Stimulated activated CD4-positive, alpha-beta T cell treated with anti-CD3 and anti-CD28 coated beads, Interleukin-1b, Interleukin-23, amount 100 ng/mL, for 1 hour (primary cell): ENCODE measurements at places on chromosomes 16 and 17.

DNA sequence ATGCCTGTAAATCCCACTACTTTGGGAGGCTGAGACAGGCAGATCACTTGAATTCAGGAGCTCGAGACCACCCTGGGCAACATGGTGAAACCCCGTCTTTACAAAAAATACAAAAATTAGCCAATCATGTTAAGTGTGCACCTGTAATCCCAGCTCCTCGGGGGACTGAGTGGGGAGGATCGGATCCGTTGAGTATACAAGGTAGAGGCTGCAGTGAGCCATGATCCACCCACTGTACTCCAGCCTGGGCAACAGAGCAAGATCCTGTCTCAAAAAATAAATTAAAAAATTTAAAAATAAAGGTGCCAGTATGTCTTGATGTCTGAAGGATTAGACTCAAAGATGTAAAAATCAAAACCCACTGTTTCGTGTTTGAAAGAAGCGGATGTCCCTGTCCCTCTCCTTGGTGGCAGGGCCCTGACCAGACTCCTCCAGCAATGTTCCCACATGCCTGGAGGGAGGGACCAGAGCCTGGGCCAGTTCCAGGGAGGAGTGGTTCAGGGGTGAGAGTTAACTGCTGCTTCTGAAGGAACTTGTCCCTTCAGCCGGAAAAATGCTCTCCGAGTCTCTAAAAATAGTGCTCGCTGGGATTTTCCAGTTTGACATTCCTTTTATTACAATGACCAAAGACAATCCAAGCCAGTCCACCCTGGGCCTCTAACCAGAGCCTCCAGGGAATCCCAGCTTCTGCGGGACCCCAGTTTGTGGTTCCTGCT is 9.4 kb upstream of the CMTM4 start:
- no peak for DNase-seq

GRCh38 chr17:68794636-68795434 is 160.4 kb downstream of the ABCA8 start:
- DNase-seq: no peak

GRCh38 chr16:87342978-87343752 is 26.0 kb upstream of the C16orf95 start:
- DNase-seq: no peak

DNA sequence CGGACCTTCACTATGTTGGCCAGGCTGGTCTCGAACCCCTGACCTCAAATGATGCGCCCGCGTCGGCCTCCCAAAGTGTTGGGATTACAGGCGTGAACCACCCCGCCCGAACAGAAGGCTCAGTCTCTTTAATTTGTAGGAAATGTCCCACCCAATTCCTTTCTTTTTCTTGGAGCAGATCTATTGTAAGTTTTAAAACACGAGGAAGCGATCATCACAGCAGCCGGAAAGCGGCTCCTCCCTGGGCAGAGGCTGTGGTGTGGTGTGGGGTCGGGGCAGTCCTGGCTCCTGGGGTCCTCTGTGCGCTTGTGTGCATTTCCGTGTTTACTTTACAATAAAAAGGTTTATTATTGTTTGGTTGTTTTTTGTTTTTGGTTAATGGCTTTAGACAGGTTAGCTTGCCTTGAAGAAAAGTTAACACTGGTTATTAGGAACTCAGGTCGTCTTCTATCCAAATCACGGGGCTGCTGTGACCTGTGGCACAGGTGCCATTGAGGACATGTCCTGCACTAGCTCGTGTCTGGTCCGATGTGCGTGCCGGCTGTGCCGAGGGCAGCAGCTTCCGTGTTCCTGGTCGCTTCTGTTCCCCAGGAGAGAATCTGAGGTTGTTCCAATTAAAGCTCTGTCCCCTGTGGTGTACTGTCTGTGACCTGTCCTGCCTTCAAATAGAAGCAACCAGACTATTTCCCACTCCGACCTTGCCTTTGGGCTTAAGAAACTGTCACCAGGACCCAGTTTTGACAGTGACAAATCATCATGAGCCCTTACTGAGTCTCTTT is 83.1 kb downstream of the SEC14L1 start:
- no peak for DNase-seq

DNA sequence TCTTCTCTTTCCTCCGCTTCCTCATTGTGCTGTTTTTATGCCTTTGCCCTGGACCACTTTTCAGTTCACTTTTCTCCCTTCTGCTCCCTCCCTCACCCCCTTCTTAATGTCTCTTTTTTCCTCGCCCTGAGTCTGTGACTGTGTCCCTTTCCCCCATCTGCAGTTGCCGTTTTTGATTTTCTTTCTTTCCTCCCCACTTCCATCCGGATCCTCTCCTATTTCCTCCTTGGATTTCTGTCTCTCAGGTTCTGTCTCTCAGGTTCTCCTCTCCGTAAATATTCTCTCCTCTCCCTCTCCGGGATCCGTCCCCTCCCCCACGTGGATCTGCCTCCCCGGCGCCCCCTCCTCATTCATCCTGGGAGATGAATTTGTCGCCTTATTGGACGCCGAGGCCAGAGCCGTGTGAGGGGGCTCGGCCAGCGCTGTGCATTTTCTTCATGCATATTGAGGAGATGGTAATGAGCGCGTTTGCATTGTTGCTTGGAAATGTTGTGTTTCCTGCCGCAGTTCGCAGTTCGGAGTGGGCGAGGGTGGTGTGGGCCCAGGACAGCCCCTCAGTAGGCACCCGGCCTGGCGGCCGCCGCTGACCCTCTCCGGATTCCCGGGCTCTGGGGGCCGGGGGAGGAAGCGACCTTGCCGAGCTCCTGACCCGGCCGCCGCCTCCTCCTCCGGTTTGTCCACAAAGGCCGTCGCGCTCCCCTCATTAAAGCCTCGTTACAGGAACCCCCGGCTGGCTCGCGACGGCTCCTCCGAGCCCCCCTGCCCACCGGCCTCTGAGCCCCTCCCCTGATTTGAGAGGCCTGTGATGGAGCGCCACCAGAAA is 4.5 kb upstream of the IRX3 start:
- no peak for DNase-seq

DNA sequence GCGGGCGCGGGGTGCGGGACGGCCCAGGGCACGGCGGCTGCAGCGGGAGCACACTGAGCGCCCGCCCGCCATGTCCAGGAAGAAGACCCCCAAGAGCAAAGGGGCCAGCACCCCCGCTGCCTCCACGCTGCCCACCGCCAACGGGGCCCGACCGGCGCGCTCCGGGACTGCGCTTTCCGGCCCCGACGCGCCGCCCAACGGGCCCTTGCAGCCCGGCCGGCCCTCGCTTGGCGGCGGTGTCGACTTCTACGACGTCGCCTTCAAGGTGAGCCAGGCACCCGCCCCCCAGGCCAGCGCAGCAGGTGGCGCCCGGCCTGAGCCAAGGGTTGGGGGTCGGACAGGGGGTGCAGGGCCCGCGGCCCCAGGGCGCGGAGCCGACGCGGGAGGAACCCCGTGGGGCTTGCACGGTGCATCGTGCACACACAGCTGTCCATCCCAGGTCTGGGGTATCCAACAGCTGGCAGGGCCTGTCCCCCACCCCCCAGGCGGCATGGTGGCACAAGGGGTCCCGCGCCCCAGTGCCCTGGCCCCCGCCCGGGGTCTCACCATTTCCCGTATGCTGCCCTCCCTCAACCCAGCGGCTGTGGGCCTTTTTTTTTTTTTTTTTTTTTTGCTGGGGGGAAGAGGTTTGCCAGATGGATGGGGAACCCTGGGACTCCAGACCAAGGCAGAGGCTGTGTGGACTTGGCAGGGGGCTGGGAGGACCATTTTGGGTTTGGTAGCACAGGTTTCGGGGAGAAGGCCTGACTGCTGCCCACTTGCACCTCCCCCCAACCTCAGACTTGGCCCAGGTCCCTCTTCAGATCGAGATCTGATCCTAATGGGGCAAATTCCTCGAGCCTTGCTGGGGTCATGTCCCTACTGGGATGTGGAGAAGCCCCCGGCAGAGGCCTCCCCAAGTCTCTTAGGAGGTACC is 547 bp downstream of the RAB26 start:
- no peak for DNase-seq

DNA sequence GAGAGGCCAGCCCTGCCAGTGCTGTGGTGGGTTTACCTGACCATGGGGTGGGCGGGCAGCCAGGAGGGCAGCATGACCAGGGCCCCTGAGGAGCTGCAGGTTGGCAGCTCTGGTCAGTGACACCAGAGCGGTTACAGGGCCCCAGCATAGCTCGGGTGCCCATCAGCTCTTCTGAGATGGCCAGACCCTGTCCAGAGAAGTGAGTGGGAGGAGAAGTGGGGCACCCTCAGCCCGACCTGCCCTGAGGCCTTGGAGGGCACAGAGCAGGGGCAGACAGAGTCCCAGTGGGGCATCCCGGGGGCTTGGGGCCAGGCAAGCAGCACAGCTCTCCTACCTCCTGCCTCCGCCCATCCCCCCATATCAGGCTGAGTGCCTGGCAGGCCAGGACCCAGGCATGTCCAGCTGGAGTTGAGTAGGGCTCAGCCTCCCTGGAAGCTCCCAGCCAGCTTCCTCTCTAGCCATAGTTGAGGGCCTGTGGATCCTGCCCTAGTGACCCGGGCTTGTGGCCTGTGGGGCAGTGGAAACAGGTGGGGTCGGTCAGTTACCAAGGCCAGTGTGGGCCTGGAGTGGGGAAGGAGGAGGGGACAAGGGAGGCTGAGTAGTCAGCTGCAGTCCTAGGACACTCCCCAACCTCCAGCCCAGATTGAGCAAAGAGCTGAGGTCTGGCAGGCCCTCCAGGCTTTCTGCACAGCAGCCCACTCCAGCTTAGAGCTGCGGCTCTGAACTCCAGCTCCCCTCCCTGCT is 83.5 kb downstream of the AMFR start:
- DNase-seq: no peak

DNA sequence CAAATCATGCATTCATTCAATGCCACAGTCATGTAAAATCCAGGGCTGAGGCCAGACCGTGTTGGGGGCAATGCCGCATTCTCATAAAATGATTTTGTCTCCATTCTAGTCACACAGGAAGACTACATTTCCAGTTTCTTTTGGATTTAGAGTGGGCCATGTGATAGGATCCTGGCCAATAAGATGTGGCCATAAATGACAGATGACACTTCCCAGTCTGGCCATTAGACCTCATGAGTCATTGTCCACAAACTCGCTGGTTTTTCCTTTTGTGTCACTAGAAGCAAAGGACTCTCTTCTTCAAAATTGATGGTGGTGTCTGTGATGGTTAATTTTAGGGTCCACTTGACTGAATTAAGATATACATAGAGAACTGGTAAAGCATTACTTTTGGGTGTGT is 352.3 kb downstream of the UTP18 start:
- DNase-seq: no peak
